ENCODE measurements at places on chromosomes 5 and 9.

DNA sequence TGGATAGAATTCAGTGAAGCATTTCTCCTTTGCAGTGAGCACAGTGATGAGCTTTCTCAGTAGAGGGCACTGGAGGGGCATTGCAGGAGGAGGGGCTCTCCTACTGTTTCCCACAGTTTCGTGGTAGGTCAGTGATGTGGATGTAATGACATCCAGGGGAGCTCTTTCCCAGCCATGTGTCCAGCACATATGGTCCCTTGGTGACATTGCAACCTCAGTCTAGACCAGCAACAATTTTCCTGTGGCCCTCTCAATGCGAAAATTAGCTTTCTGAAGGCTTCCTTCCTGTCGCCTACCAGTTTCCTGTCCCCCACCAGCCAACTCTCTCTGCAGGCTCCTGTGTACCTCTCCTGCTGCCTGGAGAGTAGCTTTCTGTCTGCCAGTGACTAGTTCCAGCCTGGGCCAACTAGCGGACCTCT, 6.9 kb upstream of the PDCL start:
- no peak for DNase-seq

DNA sequence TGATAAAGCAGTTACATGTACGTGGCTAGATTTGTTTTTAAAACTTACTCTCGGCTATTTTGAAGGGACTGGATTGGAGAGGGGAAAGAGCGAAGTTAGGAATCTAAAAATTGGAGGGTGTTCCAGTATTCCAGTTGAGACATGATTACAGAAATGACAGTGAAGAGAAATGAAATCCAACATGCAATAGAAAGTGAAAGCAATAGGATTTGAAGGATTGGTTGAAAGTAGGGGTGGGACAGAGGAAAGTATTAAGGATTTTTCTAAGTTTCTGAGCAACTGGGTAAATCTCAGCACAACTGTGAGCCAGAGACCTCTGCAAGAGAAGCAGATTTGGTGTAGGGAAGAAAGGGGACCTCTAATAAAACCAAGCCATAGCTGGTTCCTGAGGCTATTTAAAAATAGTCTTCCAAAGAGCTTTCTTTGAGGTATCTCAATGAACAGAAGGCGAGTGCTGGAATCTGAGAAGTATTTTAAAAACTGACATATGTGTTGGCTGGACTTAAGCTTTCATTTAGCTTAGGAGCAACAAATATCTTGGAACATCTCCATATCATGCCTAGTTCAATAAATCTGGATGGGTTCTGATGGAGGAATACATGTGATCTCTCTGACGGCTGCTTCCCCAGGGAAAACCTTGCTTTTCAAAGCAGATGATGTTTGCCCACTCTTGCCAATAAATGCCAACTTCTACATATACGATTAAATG, 110.4 kb upstream of the IFNK start:
- no peak for DNase-seq

- DNase-seq = no peak
Observed at GRCh38 chr9:122791872-122792669, 3.3 kb downstream of the OR5C1 start.

DNA sequence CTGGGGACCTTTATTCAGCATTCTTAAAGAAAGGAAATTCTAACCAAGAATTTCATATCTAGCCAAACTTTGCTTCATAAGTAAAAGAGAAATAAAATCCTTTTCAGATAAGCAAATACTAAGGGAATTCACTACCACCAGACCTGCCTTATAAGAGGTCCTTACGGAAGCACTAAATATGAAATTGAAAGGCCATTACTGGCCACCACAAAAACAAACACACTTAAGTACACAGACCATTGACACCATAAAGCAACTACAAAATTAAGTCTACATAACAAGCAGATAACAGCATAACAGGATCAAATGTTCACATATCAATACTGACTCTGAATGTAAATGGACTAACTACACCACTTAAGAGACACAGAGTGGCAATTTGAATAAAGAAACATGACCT, 361.4 kb upstream of the POU5F2 start:
- no peak for DNase-seq

Measured in fibroblast of skin of scalp (primary cell).